ENCODE measurements at places on chromosomes 2 and 18.
A peak's percentile ranks its signal among the peaks of the same experiment; 100 is the strongest.

GRCh38 chr18:36127836-36128529 is 1.2 kb downstream of the SLC39A6 start:
- DNase-seq = no peak

- no peak for DNase-seq
Observed at GRCh38 chr18:36177913-36178312, 9.4 kb upstream of the MOCOS start.

DNA sequence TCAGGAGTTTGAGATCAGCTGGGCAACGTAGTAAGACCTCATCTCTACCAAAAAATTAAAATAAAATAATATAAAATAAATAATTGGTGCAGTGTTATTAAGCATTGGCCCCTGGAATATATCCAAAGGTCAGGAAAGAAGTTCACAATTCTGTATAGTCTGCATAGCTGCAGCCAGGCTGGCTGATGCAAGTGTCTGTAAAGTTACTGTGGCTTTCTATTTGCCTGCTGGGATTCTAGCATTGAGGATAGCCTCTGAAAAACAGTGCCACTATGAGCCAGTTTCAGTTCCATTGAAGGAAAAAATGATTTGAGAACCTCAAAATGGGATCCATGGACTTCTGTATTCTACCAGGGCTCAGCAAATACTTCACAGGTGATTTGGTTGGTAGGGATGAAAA is 208.6 kb downstream of the PARD3B start:
- no peak for DNase-seq

GRCh38 chr2:176106581-176107539 is at the start of gene HOXD11:
TSS of gene HOXD11 (plus strand) at chr2:176107280. CDS start at chr2:176107356, 76 bp downstream.
- no peak for DNase-seq

DNA sequence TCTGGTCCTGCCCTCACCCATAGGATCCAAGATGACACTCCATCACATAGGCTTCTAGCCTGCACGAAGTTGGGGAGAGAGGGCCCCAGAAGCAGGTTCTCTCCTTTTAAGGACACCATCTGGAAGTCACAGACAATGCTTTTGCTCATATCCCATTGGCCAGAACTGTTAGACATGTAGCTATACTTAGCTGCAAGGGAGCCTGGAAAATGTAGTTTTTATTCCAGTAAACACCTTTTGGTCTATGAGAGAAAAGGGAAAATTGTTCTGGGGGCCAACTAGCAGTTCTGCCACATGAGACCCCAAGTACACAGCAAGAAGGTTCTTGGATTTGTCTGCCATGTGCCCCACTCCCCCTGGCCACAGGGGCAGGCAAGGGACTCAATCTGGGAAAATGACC is 206.1 kb downstream of the ZFP36L2 start:
- DNase-seq = no peak

- DNase-seq = no peak
Observed at GRCh38 chr2:8312861-8313830, 368.7 kb upstream of the ID2 start.

DNA sequence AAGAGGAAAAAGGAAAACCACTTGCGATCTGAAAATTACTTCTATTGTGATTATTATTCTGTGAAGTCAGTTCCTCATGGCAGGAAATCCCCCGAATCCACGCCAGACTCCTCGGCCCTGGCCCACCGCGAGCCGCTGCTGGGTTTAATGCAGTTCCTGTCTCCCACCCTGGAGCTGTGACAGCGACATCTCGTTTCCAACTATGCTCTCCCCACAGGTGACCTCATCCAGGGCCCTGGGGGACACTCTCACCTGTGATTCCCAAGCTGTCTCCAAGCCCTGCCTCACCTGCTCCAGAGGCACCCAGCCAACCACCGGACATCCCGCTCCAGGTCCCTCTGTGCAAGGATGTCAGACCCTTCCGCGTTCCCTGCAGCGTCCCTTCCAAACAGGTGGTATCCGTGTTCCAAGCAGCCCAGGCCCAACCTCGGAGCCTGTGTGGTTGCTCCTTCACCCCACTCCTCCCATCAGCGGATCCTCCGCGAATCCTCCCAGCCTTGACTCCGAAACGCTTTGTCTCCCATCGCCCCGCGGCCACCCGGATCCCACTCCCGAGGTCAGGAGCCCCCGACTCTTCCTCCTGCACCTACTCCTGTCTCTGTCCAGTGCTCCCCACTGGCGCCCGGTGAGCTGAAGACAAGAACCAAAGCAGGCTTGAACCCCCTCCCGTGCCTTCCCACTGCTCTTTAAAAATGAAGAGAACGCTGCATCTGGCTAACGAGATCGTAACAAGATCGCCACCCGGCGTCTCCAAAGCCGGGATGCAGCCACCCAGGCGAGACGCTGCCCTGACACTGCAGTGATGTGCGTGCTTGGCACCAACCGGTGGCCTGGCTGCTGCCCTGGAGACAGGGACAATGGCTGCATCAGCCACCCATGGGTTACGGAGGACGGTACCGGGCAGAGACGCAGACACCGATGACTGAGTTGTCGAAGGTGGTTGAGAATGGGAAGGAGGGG is 96.5 kb downstream of the NDUFA10 start:
- DNase-seq = peak; percentile 77

DNA sequence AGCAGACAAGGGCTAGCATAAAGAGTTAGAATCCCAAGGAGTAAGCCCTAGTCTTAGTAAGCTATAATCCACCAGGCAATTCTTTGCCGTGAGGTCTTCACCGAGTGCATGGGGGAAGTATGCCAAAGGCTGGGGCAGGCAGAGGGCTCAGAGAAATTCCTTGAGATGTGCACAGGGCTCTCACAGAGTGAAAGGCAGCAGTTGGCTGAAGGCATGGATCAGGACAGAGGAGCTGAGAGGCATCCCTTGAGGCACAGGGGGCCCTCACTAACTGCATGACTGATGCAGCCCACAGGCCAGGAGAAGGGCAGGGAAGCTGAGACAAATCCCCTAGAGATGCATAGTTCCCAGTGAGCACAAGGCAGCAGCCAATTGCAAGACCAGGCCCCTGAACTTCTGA is 34.1 kb downstream of the PTH2R start:
- no peak for DNase-seq

- DNase-seq = no peak
Observed at GRCh38 chr2:99171377-99172140, 9.3 kb downstream of the MITD1 start.

- no peak for DNase-seq
Observed at GRCh38 chr2:239742377-239742776, 282.8 kb downstream of the NDUFA10 start.

GRCh38 chr2:67851956-67852824 is 210.6 kb downstream of the C1D start:
- DNase-seq = no peak

GRCh38 chr18:13658436-13659204 is 67.7 kb downstream of the FAM210A start:
- DNase-seq = no peak

GRCh38 chr2:63545023-63545422 is 43.3 kb downstream of the WDPCP start:
- no peak for DNase-seq

DNA sequence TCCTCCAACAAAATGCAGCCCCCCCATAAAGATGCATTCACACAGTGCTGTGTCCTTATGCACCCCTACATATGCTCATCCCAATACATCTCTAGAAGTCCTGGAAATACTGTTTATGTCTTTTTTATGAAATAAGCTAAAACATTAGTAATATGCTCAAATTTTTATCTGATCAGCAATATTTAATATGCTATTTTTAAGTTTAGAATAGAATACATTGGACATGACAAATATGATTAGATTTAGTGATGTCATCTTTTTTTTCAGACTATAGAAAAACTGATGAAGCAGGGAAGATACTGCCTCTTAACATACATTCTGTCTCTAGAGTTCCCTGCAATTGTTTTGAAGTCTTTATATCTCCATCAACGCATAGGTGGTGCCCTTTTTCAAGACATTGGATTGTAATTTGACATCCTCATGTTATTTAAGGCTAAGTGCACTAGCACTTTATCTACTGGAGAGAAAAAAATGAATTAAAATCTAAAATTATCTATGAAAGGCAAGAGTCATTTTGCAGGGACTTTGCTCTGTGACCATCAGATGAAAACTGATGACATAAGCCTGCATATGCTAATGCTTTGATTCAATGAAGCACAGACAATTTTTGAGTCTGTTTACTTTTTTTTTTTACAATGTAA is 395.3 kb downstream of the LPIN1 start:
- no peak for DNase-seq

DNA sequence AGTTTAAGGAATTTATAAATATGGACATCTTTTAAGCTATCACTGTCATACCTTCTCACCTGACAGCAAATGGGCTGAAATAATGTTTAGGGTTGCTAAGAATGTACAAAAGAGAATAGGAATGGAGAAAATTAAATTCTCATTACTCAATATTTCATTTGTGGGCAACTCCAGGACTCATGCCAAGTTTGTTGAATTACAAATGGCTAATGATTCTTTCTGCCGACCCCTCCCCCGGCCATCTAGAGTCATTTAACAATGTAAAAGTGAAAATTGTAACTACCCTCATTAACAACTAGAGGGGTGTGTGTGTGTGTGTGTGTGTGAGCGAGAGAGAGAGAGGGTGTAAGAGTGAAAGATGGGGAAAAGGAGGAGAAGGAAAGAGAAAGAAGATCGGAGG is 708.5 kb upstream of the FAM98A start:
- no peak for DNase-seq

DNA sequence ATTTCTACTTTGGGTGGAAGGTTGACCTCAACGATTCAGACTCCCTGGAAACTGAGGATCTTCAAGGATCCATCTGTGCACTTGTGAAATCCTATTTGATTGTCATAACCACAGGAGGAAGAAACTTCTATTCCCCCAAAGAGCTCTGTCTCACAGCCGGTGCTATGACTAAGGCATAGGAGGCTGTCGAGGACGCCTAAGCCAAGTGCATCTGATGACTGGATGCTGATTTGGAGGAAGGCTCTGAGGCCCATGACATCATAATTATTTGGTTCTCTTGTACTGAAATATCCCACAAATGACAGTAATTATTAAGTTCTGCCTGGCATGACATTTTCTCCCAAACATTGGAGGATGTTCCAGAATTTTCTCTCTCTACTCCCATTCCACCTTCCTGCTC is 13.8 kb upstream of the KCNF1 start:
- no peak for DNase-seq

- DNase-seq = no peak
Observed at GRCh38 chr2:141392517-141393213, 738.2 kb downstream of the LRP1B start.

GRCh38 chr18:75160364-75160763 is 48.6 kb downstream of the PTGR3 start:
- no peak for DNase-seq

GRCh38 chr2:12059616-12060441 is 313.4 kb downstream of the LPIN1 start:
- DNase-seq = no peak

- peak; percentile 17 for DNase-seq
Observed at GRCh38 chr2:218876562-218877219, 4.0 kb upstream of the WNT10A start.

GRCh38 chr2:99537910-99538485 is 48.2 kb upstream of the REV1 start:
- no peak for DNase-seq

DNA sequence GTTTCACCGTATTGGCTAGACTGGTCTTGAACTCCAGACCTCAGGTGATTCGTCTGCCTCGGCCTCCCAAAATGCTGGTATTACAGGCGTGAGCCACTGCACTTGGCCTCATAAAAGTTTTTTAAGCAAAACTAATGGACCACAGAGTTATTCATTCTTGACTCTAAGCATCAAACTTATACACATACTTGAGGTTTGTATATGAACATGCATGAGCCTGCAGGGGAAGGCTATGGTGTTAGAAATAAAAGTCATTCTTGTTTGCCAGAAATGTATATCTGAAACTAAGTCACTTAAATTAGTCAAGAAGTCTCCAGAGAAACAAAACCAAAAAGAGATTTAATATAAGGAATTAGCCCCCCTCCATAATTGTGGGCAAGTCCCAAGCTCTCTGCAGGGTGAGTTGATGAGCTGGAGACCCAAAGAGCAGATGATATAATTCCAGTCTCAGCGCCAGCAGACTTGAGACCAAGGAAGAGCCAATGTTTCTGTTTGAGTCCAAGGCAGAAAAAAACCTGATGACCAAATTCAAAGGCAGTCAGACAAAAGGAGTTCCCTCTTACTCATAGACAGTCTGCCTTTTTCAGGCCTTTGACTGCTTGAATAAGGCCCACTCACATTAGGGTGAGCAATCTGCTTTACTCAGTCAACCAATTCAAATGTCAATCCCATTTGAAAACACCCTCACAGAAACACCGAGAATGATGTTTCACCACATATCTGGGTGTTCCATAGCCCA is 69.0 kb upstream of the DSG1 start:
- DNase-seq = no peak

- DNase-seq = no peak
Observed at GRCh38 chr2:239187464-239188253, 213.2 kb downstream of the HDAC4 start.

GRCh38 chr18:9353596-9353995 is 19.0 kb downstream of the TWSG1 start:
- no peak for DNase-seq

DNA sequence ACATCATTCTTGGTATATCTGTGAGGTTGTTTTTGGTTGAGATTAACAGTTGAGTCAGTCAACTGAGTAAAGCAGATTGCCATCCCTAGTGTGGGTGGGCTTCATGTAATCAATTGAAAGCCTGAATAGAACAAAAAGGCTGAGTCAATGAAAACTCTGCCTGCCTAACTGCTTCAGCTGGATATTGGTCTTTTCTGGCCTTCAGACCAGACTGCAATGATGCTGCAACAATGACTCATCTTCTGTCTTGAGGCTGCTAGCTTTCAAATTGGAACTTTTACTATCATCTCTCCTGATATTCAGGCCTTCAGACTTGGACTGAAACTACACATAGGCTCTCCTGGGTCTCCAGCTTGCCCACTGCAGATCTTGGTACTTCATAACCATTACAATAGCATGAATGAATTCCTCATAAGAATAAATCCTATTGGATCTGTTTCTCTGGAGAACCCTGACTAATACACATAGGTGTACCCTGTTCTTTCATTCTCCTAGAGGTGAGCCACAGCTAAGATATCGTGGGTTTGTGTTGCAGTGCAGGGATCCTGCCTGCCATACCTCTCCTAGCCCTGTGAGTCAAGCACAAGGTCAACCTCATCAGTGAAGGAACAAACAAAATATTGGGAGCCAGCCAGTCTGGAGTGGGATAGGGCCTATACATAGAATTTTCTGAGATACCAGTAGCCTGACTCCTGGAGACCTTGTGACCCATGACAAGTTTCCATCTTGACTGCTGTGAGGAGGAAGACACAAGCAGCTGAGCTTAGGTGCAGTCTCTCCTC is 473.8 kb downstream of the DCC start:
- DNase-seq = no peak

DNA sequence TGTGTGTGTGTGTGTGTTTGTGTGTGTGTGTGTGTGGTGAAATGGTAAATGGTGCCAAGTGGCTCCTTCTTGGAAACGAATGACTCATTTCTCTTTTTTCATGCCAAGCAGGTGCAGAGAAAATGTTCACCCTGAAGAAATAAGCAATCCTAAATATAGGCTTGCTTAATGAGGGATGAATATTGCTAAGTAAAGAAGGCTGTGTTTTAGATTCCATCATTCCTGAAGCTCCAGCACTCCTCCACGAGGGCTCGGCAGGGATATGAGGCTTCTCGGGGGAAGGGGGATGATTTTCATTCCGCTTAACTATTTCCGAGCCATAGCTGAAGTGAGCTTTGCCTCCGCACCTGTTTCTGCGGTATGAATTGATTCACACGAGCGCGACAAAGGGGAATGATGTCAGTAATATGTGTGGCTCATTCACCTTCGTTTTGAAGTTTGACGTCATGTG is 72.9 kb downstream of the TSN start:
- DNase-seq = no peak

GRCh38 chr2:48343571-48344440 is 186.1 kb upstream of the STON1 start:
- no peak for DNase-seq

- DNase-seq = no peak
Observed at GRCh38 chr2:206255003-206255402, 19.5 kb upstream of the ZDBF2 start.

Data from hypothalamus (tissue), 51 donors.